ENCODE measurements at places on chromosomes 6 and 20.

GRCh38 chr6:100344321-100344720 is 120.4 kb downstream of the SIM1 start:
- no peak for DNase-seq

GRCh38 chr6:158060455-158061360 is 79.0 kb downstream of the SYNJ2 start:
- DNase-seq = no peak

DNA sequence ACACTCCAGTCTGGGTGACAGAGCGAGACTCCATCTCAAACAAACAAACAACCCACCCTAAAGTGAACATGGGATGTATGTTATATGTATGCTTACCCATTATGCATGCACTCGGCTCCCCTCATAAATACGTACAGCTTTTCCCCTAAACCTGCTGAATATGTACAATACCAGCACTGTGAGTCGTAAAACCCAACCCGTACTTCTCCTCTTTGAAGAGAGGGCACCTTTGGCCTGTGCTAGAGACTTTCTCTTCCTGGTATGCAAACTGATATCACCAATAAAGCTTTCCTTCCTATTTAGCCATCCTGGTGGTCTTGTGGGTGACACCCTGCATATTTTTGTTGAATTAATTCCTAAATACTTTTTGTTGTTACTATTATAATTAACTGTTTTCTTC is 51.3 kb downstream of the VSTM2L start:
- DNase-seq = no peak

- DNase-seq = no peak
Observed at GRCh38 chr6:148535976-148536375, 193.3 kb downstream of the SASH1 start.
